ENCODE measurements at places on chromosomes 3 and 15.

GRCh38 chr15:90099868-90100831 lies 2.1 kb downstream of the IDH2 start:
- no peak for DNase-seq

DNA sequence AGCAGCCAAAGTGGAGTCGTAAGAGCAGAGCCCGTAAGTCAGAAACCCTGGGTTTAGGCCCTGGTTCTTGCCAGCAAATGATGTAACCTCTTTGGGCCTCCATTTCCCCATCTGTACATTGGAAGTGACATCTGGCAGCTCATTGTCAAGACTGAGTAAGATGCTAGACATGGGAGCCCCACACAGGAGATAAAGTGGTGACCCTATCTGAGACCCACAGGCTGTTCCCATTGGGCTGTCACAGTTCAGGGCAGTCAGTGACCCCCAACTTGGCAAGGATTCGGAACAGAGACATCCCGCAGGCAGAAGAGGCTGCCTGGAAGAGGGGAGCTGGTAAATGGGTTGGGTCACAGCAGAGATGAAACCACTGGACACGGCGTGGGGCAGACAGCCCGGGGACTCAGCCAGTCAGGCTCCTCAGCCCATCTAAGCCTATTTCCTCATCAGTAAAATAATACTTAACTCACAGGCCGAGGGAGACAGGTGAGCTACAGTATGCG lies 1.8 kb downstream of the CLN6 start:
- no peak for DNase-seq

DNA sequence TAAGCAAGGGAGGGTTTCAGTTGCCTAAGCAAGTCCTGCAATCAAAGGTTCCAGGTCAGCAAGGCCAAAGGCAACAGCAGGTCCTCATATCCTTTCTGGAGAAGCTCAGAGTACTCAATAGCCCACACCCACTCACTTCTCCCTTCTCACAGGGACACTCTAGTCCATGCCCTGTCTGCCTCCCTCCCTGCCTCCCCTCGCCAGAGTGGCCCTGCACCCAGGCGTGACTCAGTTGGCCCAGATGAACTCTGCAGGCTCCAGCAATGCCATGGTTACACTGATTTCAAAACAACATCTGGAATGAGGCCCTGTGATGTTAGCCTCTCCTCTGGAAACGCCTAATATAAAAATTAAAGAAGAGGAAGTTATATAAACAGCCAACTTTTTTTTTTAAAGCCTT lies 32.9 kb downstream of the IL16 start:
- DNase-seq = no peak

- no peak for DNase-seq
Measured at GRCh38 chr3:153130312-153130977, 31.6 kb upstream of the RAP2B start.

DNA sequence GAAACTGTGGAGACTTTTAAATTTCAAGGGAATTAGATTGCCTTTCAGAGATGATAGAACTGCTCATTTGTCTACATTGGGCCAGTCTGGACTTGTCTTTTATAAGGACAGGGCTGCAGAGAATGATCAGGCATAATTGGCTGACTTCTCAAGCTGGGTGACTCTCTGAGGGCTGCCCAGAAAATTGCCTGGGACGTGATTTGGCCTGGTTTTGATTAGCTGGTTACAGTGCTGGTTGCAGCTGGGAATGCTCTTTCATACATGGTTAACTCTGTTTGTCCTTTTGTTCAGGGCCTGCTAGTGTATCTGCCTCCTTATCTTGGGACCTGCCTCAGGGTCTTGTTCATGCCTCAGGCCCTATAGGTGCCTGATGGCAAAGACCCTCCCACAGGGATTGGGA lies 245.6 kb downstream of the CLSTN2 start:
- DNase-seq = no peak

- DNase-seq = no peak
Measured at GRCh38 chr3:62027796-62028195, 345.6 kb downstream of the FEZF2 start.

GRCh38 chr3:63353383-63353782 lies 75.3 kb downstream of the SYNPR start:
- no peak for DNase-seq

DNA sequence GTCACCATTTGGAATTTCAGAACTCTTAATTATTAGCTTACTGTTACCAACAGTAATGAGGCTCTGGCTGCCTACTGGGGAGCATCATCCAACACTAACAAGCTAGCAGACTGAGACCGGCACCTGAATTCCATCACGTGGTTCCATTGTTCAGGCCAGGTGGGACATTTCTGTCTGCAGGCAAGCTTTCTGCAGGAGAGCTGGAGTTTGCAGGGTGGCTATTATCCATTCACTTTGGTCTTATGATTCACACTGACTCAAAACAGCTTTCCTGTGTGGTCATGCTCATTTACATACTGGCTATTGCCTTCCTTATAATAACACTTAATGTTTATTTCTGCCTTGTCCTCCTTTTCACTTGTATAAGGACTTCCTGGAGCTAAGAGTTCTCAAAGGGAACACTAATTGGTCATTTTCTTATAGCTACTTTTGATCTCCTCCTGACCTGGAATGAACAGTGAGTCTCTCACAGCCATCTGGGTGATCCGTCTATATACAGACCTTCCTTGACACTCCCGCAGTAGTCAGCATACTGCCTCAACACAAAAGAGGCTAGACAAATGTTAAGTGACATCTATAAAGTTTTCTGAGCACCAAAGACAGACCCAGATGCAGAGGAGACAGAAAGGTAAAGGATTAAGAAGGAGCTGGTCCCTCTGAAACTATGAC lies 695.4 kb downstream of the FHIT start:
- no peak for DNase-seq

- DNase-seq = no peak
Measured at GRCh38 chr3:165749821-165750220, 87.4 kb downstream of the BCHE start.

DNA sequence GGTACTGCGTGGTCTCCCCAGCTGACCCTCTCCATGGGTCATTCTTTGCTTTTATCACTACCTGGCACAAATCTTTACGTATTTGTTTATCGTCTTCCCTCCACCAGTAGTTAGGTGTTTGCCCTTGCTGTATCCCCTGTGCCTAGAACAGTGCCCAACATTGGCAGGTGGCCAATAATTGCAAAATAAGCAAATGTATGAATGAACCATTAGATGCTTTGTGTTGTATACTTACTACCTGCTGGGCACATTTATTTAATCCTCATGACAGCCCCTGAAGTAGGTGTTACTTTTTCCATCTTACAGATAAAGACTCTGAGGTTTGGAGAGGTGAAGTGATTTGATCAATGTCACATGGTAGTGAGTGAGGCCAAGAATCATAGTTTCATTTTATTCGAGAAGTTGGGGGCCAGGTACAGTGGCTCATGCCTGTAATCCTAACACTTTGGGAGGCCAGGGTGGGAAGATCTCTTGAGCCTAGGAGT lies 2.0 kb upstream of the TWF2 start:
- DNase-seq = no peak

GRCh38 chr3:54891540-54891897 lies 36.3 kb downstream of the LRTM1 start:
- DNase-seq = no peak

- DNase-seq = no peak
Measured at GRCh38 chr3:16668776-16669545, 63.7 kb upstream of the DAZL start.

- no peak for DNase-seq
Measured at GRCh38 chr15:67322481-67322880, 67.9 kb downstream of the IQCH start.

DNA sequence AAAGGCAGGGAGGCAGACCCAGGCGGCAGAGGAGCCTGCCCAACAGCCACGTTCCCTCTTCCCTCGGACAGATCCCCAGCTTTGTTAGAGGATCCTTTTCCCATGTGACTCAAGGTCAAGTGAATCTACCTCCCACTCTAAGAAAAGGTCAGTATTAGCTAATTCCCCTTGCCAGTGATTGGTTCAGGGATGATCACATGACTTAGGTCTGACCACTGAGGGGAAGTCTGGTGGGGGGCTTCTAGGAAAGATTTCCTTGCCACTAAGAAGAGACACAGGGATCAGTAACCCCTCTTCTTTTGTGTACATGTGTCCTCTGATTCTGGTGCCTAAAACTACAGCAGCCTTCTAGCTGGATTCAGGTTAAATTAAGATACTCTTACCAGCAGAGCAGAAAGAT lies 266.3 kb upstream of the NSMCE3 start:
- DNase-seq = no peak

GRCh38 chr3:7518026-7518425 lies 657.1 kb downstream of the GRM7 start:
- no peak for DNase-seq

DNA sequence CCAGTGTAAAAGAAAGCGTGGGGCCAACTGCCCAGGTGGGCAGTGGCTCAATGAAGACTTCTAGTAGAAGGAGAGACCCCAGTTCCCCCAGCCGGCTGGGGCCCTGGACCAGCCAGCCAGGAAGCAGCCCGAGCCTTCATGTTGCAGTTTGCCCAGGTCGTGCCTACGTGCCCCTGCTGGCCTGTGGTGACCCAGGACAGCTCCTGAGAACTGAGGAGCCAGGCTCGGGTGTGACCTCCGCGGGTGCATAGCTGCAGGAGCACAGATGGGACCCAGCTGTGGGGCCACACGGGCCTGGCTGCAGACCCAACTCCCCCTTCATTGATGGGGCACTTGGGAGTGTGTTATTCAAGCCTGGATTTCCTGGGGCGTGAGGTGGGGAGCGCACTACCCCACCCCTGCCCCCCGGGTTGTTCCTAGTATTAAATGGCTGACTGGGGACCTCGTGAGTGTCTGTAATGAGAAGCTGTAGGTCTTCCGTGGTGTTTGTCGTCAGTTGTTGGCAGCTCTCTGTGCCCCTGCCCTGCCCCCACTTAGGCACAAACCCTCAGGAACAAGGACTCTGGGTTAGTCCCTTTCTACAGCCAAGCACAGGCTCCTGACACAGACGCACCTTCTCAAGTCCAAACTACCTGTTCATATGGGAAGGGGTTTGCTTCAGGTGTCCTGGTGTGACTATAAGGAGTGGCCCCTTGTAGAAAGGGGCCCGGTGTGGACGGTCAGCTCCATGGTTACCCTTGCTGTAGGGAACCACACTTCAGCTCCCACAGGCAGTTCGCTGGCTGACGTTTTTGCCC lies 39.1 kb downstream of the IDH2 start:
- DNase-seq = no peak

DNA sequence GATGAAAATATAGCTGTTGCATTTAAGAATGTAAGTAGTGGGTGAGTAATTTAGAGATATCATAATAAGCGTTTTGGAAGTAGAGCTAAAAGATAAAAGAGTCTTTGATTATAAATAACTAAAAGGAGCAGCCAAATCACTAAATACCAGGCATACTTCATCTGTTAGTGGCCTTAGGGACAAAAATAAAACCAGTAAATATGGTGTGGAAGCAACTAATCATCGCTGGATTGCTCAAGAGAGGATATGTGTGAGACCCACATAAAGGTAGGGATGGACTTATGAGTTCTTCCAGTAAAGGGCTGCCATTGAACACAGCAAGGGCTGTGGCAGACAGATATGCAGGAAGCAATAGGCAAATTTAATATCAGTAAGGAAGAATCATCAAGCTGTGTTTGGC lies 356.2 kb downstream of the CNTN4 start:
- DNase-seq = no peak

DNA sequence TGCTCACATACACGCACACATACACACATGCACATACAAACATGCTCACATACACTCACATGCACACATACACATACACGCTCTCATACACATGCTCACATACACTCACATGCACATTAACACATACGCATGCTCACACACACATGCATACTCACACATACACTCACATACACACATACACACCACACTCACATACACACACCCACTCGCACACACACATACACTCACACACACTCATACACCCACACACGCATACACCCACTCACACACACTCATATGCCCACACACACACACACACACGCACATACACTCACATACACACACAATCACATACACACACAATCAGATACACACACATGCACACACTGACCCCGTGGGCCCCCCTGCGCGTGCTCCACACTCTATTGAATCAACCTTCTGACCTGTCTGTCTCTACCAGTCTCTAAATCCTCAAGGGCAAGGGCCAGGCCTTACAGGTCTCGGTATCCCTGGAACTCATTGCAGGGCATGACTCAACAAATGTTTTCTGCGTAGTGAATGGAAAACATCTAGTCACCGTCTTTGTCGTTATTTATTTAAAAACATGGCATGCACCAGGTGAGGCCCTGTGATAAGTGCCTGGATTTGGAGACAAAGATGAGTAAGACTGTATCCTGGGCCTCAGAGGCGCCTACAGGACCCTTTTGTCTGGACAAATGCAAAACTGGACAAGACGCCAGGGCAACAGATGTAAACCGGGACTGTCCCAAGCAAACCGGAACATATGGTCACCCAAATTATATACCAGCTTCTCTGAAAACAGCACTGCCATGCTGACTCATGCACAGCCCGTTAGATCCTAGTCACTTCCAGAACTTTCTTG lies 41.8 kb downstream of the GRK7 start:
- DNase-seq = no peak

Data from activated CD4-positive, alpha-beta T cell treated with anti-CD3 and anti-CD28 coated beads for 48 hours (primary cell).